ENCODE measurements at places on chromosomes 2 and 18.

DNA sequence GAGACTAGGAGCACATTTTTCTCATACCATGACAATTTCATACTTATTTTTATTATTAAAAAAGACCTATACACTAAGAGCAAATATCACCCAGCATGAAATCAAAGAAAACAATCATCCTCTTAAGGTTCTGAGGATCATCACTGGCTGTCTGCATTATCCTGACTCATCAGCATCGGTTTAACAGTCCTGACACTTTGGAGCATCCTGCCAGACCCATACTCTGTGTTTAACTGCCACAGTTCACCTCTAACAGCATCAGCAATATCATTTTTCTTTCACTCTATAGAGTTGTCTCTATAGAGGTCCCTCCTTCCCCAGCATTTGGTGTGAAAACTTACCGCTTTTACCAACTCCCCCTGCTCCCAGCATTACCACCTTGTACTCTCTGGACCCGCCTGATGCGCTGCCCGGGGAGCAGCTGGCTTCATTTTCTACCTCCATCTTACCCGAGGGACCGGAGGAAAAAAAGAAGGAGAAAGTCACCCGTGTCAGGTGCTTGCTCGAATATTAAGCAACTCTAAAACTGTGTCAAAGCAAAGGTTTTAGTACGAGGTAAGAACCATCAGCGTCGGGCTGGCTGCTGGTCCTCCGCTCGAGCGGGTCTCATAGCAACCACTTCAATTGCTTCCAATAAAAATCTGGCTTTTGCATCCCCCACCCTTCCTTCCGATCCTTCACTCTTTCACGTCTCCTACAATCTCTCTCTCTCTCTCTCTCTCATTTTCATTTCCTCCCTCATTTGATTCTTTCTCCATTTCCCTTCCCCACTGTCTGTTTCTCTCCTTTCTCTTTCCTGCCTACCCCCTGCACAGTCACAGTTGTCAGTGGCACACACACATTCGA lies at the start of gene RIT2:
TSS of gene RIT2 (minus strand) at position 610 of the 846 bp plus-strand sequence.
- DNase-seq, result no peak

- DNase-seq, result no peak
Observed at GRCh38 chr2:200042102-200042735, 86.8 kb downstream of the MAIP1 start.

GRCh38 chr2:240557808-240558207 lies at the start of gene ANKMY1:
TSS of gene ANKMY1 (minus strand) at chr2:240557988. CDS start at chr2:240557335, 653 bp downstream.
- peak; percentile 86 for DNase-seq

DNA sequence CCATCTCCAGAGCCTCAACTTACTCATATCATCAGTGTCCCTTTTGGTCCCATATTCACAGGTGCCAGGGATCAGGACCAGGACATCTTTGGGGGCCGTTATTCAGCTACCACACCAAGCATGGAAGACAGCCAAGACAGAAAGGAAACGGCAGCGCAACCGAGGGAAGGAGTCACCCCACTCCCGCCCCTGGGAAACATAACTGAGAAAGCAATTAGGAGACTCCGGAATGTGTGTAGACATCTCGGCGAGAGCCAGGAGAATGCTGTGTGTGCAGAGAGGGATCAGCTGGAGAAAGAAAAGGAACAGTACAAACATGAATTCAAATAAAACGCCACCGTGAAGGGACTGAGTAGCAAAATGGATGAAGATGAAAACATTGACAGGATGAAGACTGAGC lies 13.4 kb upstream of the BOK start:
- no peak for DNase-seq

DNA sequence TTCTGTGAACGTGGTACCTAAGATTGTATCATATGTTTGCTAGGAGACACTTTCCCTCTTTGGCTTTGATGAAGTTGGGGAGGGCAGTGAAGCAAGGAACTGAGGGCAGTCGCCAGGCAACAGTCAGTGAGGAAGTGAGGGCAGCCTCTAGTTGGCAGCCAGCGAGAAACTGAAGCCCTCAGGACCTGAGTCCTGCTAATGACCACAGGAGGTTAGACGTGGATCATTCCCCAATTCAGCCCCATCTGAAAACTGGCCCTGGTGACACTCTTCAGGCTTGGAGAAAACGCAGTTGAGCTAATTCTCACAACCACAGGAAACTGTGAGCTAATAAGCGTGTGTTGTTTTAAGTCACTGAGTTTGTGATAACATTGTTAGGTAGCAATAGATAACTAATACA lies 84.5 kb upstream of the REG3G start:
- no peak for DNase-seq
